LHCN-M2 (cell line): ENCODE measurements at places on chromosomes 5 and 9. TPM values are rescaled to one million over a fixed set of nuclear protein-coding genes. Genes with fewer than 3 reads are reported as not detected.

- no peak for DNase-seq
Measured at GRCh38 chr9:100308965-100309564, 43.7 kb downstream of the TEX10 start.

CCNO gene
- total RNA-seq: 0.23 and 0.32 TPM in 2 replicates

GNA14 gene
- total RNA-seq: not detected in 2 replicates

TAF11L2 gene
- total RNA-seq: not detected in 2 replicates

GRCh38 chr9:123868002-123868401 is 61.9 kb downstream of the DENND1A start:
- no peak for DNase-seq

GRCh38 chr5:80077051-80077714 is 42.0 kb downstream of the THBS4 start:
- no peak for DNase-seq

- DNase-seq: peak; percentile 62
Measured at GRCh38 chr9:133742849-133743444, 4.8 kb upstream of the SARDH start.

SMIM23 gene
- total RNA-seq: not detected in 2 replicates

CAMLG gene
- 20.8 and 21.0 TPM in 2 replicates for total RNA-seq

DNA sequence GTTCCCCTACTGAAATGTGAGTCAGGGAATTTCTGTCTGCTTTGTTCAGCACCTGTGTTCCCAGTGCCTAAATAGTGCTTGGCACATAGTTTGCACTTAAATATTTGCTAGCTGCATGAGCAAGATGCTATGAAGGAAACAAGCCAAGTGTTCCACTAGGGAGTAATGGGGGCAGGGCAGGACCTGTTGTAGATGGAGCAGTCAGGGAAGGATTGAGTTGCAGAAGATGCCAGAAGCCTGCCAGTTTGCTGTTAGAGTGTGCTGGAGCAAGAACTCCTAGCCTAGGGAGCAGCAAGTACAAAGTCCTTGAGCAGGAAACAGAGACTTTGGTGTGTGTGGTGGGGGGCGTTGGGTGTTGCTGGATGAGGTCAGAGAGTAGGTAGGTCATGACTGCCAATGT is 87.5 kb downstream of the DAB2IP start:
- DNase-seq: no peak

GRCh38 chr5:134506054-134507039 is 19.1 kb upstream of the JADE2 start:
- peak; percentile 21 for DNase-seq

DNA sequence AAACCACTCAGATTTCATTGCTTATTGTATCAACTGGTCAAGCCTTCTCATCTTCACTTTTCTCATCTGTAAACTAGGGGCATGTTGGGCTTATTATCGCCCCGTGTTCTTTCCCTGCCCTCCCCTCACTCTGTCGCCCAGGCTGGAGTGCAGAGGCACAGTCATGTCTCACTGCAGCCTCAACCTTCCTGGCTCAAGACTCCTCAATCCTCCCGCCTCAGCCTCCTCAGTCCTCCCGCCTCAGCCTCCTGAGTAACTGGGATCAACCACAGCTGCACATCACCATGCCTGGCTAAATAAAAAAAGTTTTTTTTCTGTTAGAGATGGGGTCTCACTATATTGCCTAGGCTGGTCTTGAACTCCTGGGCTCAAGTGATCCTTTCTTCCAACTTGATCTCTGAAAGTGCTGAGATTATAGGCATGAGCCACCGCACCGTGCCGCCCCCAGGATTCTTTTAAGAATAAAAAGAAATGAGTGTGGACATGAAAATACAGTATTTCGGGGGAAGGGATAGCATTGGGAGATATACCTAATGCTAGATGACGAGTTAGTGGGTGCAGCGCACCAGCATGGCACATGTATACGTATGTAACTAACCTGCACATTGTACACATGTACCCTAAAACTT is 2.0 kb downstream of the MAML1 start:
- DNase-seq: no peak

GRCh38 chr9:86941197-86941596 is 6.1 kb downstream of the GAS1 start:
- DNase-seq: no peak

FABP6 gene
- total RNA-seq: not detected in 2 replicates

FCHSD1 gene
- total RNA-seq: 10.1 and 12.5 TPM in 2 replicates

PCDHGA10 gene
- 17.4 and 21.4 TPM in 2 replicates for total RNA-seq

DNA sequence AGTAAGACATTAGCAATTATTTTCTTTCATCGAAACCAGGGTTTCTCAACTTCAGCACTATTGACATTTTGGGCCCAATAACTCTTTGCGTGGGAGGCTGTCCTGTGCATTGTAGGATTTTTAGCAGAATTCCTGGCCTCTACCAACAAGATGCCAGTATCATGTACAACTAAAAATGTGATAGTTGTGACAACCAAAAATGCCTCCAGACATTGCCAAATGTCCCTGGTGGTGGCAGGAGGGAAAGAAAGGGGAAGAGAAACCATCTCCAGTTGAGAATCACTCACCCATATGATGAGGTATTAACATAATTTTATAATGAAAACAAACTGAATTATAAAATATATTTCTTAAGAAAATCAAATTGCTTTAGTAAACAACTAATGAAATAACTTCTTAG is 406.1 kb downstream of the RAB3C start:
- DNase-seq: no peak

DNA sequence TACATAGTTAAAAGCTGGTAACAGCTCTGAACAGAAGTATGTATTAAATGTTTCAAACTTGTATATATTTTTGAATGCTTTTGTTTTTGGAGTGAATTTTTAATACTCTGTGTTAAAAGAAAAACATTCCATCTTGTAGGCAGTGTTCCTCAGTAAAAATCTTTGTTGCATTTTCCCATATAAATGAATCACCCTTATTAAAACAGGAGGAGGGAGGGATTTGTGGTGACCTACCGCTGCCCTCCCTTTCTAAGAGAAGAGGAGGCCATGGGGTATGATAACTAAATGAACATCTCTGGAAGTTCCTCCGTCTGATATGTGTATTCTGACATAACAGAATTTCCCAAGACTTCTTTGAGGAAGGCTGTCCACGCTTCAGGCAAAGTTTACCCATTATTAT is 53.4 kb downstream of the INIP start:
- no peak for DNase-seq

- DNase-seq: no peak
Measured at GRCh38 chr9:89478821-89479668, 18.9 kb downstream of the SEMA4D start.

CEL gene
- 0.51 and 0.57 TPM in 2 replicates for total RNA-seq

QRFP gene
- total RNA-seq: not detected in 2 replicates
